ENCODE measurements at places on chromosomes 2 and 18.

GRCh38 chr2:208311321-208311720 is 45.3 kb downstream of the PIKFYVE start:
- no peak for DNase-seq

GRCh38 chr2:19617257-19617848 is 258.9 kb upstream of the OSR1 start:
- DNase-seq = no peak

GRCh38 chr2:17620841-17621240 is 80.3 kb downstream of the VSNL1 start:
- no peak for DNase-seq

- DNase-seq = no peak
Observed at GRCh38 chr2:115303-115702, 69.0 kb upstream of the FAM110C start.

GRCh38 chr2:12457831-12458230 is 258.9 kb upstream of the TRIB2 start:
- DNase-seq = no peak

- DNase-seq = no peak
Observed at GRCh38 chr2:157460384-157460837, 16.5 kb upstream of the CYTIP start.

- no peak for DNase-seq
Observed at GRCh38 chr18:52391810-52392559, 52.0 kb downstream of the DCC start.

GRCh38 chr18:25915907-25916306 is 174.5 kb downstream of the SS18 start:
- DNase-seq = no peak

GRCh38 chr2:137156221-137156844 is 391.0 kb downstream of the THSD7B start:
- DNase-seq = no peak

GRCh38 chr2:186189816-186190215 is 296.2 kb upstream of the ZC3H15 start:
- DNase-seq = no peak

GRCh38 chr2:239223310-239224198 is 177.3 kb downstream of the HDAC4 start:
- DNase-seq = no peak

DNA sequence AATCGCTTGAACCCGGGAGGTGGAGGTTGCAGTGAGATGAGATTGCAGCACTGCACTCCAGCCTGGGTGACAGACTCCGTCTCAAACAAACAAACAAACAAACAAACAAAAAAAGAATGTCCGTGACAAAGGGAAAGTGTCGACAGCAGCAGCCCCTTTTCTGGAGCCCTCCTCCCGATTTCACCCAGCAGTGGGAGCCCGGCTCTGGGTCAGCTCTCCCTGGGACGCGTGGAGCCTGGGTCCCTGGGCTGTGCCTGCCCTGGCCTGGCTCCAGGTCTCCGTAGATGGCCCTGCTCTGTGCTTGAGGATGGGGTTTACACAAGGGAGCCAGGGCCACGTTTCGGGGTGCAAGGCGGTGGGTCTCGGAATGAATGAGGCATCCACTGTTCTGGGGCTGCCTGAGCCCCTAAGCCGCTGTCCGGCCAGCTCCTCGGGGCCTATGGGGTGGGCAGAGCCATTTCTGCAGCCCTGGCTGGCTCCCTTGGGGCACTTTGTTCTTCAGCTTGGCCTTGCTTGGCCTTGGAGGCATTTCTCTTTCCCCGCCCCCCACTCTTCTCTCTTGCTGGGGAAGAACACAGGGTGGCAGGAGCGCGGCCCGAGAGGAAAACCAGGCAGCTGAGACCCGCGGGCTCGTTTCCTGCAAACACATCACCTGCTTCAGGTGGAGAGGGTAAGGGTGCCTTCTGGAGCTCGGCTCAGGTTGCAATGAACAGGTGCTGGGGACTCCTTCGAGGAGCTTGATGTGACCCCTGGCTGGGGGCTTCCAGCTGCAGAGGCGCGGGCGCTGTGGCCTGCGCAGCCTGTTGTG is 29.1 kb downstream of the RTP5 start:
- DNase-seq = no peak

DNA sequence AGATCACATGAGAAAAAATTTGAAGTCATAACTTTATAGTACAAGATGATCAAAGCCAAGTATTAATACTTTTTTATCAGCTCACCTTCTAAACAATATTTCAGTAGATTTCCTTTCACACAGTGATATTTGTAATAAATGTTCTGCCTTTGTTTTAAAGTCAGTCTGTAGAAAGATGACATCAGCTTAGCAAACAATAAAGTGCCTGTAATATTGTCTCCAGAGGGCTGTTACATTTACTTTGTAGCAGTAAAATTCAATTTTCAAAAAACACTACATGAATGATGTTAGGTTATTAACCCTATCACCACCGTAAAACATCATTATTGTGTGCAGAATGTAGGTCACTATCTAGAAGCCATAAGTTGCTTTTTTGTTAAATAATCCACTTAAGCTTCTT is 49.6 kb downstream of the ZEB2 start:
- no peak for DNase-seq

- DNase-seq = no peak
Observed at GRCh38 chr2:21020668-21021288, 23.1 kb downstream of the APOB start.

Measured in non-pigmented ciliary epithelial cell (primary cell).